IPS DF 6.9 (cell line): ENCODE measurements at places on chromosomes 1 and 21.

DNA sequence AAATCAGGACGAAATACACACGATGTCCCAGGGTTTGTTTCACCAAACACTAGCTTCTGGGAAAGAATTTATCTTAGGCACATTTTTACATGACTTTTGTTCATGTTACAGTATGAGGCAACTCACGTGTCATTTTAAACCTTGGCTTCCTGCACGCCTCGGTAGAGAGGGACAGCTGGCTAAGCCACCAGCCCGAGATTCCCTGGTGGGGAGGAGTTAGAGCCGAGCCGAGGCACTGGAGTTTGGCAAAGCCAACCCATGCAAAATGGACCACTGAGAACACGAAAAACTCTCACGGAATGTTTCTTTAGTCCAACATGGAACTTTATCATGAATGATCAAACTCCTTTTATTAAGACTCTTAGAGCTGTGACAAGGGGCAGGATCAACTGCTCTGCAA, 240.0 kb downstream of the DYRK1A start:
- no peak for DNase-seq

- DNase-seq, result no peak
Measured at GRCh38 chr1:15011160-15011559, 142.4 kb upstream of the TMEM51 start.

DNA sequence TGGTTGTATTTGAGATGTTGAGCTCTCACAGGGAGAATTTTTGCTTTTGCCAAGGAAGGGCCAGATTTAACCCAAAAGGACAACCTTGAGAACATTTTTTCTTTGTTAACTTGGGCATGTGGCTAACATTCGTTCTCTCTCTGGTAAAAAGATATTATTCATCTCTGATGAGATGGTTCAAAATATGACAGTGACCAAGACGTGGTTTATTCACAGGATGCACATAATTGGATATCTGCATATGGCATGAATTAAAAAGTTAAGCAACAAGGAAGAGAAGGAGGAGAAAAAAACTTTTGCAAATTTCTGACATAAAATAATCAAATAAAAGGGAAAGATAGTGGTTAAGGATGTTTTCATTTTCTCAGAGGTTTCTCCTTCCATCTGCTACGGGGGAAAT, 43.1 kb upstream of the BCL10 start:
- DNase-seq, result no peak

GRCh38 chr1:244337839-244338238, 113.9 kb downstream of the ADSS2 start:
- no peak for DNase-seq

DNA sequence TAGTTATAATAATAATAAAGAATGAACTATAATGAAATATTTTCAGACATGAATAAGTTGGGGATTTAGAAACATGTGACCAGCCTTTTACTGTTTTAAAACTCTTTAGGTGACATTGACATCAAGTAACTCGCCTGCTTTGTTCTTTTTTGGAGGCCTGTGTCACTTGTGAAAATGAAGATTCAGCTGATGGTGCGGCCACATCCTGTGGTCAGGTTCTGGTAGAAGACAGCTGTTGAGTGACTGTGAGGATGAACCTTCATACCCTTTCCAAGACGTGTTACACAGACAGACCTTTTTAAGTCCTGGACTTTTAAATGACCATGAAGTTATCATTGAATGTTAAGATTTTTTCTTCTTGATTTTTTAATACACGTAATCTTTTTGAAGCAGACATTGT, 10.3 kb downstream of the UTS2 start:
- DNase-seq, result no peak

DNA sequence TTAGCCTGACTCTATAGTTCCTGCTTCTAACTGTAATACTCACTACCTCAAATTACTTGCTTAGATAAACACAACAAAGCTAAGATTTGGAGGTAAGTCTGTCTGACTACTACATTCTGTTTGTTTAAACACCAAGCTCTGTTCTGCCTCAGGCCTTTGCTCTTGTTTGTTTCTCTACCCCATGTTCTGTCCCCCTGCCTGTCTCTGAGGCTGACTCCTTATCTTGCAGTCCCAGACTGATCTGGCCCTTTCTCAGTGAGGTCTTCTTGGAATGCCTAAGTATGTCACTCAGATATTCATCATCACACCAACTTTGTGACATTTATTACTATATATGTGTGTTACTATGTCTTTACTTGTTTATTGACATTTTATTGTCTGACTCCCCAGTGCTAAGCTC, 425.5 kb downstream of the LMO4 start:
- DNase-seq, result no peak

- no peak for DNase-seq
Measured at GRCh38 chr1:7463526-7463925, 307.6 kb upstream of the VAMP3 start.

- DNase-seq, result no peak
Measured at GRCh38 chr1:26293911-26294463, 12.4 kb downstream of the UBXN11 start.

DNA sequence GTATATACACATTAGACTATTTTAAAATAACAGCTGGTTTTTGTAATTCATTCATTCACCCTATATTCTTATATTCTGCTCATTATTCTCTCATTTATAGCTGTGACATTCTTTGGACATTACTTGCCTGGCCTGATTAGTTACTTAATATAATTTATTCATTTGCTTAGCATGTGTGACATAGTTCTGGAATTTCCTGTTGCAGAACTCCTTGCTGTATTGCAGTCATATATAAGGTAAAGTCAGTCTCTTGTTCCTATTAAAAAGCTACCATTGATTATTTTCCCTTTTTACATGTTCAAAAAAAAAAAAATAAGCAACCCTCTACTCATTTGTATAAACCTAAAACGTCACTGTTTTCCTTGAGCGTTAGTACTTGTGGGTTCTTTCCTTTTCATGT, 23.9 kb downstream of the GNAT2 start:
- DNase-seq, result no peak

DNA sequence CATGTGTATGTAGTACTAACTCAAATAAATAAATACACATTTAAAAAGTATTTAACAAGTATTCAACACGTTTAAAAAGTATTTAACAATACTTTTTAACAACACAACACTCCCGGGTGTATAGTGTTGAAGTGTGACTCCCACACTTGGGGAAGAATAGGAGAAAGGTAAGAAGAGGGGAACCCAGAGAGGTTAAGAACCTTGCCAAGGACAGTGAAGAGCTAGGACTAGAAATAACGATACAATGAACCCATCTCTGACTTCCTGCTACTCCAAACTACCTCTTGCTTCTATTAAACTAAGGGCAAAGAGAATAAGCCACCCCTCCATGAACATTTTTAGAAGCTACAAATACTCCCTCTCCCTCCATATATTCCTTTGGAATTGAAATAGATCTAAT, 1.7 kb upstream of the GFI1 start:
- no peak for DNase-seq

- no peak for DNase-seq
Measured at GRCh38 chr1:152328801-152329391, 3.9 kb upstream of the FLG start.

GRCh38 chr1:180168786-180169639, 14.3 kb downstream of the QSOX1 start:
- no peak for DNase-seq

DNA sequence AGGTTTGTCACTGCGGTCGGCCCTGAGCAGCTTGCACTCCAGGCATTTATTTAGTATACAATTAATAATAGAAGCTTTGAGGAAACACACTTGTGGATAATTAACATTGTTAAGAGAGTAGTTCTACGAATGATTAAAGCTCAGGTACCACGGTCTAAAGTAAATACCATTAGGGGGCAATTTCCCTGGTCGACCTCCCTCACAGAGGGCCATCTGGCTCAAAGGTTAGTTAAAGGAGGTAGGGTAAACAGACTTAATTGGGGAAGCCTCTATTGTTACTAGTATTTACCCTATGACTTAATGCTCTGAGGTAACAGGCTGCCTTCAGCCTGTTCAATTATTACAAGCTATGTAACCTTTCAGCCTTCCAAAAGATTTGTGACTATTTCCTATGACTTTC, 122.3 kb upstream of the SLC44A3 start:
- no peak for DNase-seq

DNA sequence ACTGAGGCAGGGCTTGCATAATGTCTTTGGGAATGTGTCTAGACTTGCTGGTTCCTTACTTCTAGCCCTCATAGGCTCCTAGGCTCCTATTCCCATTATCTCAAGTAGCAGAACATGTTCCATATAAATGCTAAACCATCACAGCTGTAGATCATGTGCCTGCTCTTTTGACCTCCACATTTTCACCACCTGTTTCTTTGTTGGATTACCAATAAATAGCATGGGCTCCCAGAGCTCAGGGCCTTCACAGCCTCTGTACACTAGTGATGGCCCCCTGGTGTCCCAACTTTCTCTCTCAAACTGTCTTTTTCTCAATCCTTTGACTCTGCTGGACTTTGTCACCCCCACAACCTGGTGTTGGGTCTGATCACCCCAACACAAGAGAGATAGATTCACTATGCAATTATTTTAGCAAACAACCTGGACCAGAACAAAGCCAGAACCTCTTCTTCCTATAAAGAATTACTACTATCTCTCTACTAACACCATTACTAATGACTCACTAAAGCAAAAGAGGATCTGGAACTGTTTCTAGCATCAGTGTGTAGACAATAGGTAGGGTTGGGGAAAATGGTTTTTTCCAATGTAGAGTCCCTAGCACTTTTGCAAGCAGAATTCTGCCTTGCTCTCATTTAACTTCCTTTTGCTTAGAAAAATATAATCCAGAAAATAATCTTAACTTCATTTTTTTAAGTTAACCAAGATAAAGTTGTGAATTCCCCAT, 51.7 kb downstream of the WLS start:
- DNase-seq, result no peak

- DNase-seq, result no peak
Measured at GRCh38 chr1:91045284-91045683, 23.4 kb upstream of the ZNF644 start.

DNA sequence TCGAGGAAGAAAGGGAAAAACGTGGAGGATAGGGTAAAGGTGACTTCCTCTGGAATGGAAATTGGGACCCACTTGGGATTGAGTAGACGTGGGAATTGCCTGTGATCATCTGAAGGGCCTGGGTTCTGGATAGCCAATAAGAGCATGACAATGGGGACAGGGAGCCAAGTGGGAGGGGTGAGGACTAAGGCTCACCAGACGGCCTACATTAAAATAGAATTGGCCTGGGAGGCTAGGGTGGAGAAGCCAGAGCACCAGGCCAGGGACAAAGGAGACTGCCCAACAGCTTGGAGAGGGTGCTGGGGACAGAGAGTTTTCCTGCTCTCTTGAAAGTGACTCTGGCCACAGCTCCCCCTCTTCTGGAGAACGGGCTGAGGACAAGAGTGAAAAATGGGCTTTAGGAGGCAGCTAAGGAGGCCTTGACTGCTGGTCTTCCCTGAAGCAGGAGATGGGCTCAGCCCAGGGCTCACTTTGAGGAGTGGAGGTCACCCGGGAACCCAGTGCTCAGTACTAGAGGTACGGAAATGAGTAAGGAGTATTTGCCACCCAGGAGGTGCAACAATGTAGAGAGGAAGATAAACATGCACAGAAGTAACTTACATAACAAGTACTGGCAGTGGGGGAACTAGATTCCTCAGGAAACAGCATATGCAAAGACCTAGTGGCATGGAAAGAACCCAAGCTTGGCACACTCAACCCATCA, 18.8 kb downstream of the INKA2 start:
- no peak for DNase-seq

GRCh38 chr1:228920831-228921230, 185.6 kb downstream of the RHOU start:
- DNase-seq, result no peak

- no peak for DNase-seq
Measured at GRCh38 chr1:222240536-222241181, 307.2 kb downstream of the HHIPL2 start.

GRCh38 chr21:45894450-45894825, 87.1 kb upstream of the COL6A1 start:
- DNase-seq, result no peak

GRCh38 chr1:82108843-82109242, 308.1 kb downstream of the ADGRL2 start:
- DNase-seq, result no peak

- peak; percentile 60 for DNase-seq
Measured at GRCh38 chr1:215710036-215710898, 143.2 kb downstream of the KCTD3 start.

- DNase-seq, result no peak
Measured at GRCh38 chr1:72037745-72038343, 244.5 kb downstream of the NEGR1 start.

DNA sequence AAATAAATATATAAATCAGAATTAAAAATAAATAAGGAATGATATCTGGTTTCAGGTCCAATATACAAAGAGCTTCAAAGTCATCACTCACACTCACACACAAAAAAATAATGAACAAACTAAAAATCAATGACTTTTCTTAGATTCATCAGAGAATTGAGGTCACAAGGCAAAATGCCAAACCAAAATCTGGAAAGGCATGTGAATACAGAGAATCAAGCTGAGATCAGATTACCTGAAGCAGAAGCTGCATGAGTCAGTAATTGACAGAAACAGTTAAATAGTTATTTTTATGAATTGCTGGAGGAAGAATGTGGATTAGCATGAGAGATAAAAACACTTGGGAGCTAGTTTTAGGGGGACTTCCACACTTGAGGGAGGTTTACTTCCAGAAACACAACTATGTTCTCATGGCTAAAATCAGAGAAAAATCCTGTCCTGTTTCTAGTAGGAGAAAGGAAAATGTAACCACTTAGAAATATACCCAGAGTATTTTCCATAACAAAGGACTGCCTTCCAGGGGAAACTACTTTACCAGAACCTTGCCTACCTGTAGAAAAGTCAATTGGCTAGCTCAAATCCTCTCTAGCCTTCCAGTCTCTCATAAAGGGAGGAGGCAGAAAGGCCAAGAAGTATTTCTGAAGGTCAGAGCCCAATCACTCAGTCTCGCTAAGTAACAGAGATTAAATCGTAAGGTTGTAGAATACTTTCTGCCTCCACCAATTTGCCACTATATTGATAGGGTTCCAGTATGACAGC, 536.6 kb upstream of the NR5A2 start:
- DNase-seq, result no peak

GRCh38 chr1:245397771-245398170, 243.0 kb downstream of the KIF26B start:
- no peak for DNase-seq

- DNase-seq, result no peak
Measured at GRCh38 chr1:177077006-177077405, 87.5 kb downstream of the ASTN1 start.

- DNase-seq, result no peak
Measured at GRCh38 chr1:64293820-64294219, 90.4 kb downstream of the UBE2U start.

DNA sequence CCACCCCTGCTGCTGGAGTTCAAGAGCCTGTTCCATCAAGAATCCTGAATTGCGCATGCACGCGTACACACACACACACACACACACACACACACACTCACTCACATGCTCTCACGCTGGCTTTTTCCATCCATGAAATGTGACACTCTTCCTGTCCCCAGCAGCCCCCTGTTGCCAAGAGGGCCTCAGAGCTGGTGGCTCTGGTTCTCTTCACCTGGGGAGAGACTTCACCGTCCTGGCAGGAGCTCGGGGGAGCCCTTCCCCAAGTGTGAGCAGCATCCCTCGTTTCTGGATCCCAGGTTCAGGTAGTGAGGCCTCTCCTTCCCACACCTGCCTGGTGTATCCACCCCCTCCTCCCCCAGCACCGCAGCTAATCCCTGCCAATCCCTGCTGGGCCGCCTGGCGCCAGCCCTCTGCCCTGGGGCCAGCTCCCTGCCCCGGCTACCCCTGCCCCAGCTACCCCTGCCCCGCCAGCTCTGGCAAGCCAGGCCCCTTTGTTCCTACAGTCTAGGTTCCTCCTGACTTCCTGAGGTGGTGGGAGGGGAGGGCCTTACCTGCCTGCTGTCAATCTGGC, 9.9 kb downstream of the PLOD1 start:
- DNase-seq, result no peak

- DNase-seq, result no peak
Measured at GRCh38 chr1:24155011-24155782, 12.3 kb upstream of the IL22RA1 start.

GRCh38 chr21:41762753-41763152, 4.1 kb downstream of the RIPK4 start:
- DNase-seq, result no peak
